NCI-H2171 (cell line): ENCODE measurements at places on chromosomes 11 and 22.

DNA sequence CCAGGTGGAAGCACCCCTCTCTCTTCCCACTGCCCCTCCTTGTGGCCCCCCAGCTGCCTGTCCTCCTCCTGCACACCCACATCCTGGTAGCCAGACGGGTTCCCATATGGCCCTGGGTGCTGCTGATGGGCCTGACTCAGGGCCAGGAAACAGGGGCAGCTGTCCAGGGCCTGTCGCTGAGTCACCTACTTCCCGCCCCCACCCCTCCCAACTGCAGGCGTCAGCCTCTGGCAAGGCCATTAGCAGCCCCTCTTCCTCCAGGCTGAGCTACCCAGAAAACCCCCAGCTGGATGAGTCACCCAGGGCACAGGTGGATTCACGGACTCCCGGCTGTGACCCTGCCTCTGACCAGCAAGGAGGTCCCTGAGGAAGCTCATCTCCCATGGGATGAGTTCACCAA lies 6.9 kb upstream of the GAL start:
- no peak for DNase-seq

- DNase-seq: no peak
These were observed 16.5 kb downstream of the GLB1L3 start for GRCh38 chr11:134292661-134293060.

DNA sequence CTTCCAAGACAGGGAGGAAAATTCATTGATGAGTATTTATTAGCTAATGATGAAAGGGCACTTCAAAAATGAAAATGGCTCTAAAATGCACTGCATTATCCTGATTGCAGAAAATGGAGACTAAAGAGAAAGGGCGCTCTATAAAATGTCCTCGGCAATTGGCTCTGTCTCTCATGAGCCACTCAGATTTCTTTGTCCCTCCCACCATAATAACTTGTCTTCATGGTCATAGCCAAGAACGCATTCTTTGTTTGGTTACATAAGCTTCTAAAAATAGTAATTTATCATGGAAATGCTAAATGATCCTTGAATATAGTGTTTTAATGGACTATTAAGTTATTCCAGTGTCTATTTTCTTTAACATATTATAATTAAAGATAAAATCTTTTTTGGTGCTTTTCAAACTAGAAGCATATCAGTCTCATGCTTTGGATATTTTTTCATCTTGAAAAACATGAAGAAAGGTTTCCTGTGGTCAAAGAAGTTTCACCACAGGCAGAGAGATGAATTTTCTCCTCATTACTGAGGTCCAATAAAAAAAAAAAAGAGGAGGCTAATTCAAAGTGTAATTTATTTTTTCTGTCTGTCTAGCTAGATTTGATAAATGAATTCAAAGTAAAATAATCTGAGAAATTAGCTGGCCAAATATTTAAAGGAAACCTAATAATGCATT lies 238.1 kb upstream of the BLID start:
- no peak for DNase-seq

DNA sequence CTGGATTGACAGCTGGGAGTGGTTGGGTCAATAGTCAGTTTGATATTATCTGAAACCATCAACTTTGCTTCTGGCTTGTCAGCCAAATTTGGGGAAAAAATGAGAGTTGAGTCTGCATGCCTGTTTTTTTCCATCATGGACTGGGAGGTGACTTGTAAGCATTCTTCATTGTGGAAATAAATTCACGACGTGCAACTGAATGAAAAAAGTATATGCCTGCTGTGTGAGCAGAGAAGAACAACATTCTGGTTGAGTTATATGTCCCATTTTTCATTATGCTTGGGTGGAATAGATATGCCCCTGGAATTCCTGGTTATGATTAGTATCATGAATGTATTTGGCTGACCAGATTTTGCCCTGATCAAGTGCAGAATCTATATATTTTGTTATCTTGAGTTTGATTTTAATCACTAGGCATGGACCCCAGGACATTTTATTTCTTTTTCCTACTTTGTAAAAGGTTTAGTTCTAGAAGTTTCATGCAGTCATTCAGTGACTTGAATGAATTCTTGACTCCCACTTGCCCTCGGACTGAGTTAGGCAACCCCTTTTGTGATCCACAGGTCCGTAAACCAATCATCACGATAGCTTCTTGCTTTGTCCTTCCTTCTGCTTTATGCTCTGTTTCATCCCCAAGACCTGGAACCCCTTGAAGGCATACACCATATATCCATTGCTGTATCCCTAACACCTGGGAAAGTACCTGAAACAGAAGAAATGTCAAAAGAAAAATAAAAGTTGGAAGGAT lies 205.8 kb downstream of the NAV2 start:
- no peak for DNase-seq

DNA sequence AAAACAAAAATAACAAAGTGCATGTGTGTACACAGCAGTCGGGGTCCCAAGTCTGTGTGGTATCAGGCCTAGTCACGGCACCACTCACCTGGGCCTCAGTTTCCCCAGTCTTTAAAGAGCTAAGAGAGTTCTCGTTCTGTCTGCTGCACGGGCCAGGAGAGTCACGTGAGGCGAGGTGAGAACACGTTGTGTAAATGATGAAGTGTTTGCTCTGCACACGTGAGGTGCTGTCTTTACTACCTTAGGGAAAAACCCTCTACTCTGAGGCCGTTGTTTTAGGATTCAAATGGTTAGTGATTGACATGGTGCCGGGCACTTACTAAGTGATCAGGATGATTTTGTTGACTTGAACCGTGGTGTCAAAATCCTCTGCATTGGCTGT lies 86.5 kb upstream of the PPARA start:
- no peak for DNase-seq

GRCh38 chr22:49317369-49317768 lies 510.3 kb downstream of the BRD1 start:
- no peak for DNase-seq

DNA sequence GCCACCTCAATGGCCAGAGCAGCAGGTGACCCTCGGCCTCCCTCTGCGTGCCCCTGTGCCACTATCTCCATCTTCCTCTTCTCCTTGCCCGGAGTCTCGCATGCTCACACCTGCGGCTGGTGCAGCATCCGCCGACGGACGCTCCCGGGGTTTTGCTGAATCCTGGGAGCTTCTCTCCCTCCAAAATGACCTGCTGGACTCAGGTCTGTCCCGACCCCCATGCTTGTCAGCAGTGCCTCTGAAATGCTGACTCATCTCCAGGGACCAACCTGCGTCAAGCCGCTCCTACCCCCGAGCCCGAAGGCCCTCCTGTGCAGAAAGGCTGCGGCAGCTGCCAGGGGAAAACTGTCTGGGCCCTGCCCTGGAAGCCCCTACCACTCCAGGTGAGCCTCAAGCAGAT lies 58.4 kb downstream of the CELSR1 start:
- no peak for DNase-seq

DNA sequence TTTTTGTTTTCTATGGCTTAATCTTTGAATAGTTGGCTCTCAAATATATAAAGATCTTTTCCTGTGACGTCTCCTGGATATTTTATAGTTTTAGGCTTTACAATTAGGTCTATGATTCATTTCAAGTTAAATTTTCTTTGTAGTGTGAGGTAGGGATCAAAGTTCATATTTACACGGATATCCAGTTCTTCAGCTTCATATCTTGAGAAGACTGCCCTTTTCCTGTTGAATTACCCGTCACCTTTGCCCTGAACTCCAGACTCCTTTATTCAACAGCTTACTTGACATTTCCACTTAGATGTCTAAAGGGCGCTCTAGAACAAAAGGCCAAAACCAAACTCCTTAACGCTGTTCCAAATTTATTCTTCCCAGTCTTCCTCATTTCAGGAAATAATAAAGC lies 51.7 kb downstream of the TTC17 start:
- DNase-seq: no peak
